ENCODE measurements at places on chromosomes 7 and 10. TPM values are rescaled to one million over a fixed set of nuclear protein-coding genes. Genes with fewer than 3 reads are reported as not detected.

Gene PDK4
- total RNA-seq = 0.36 TPM

Gene CHRM2
- total RNA-seq = 1.2 TPM

Gene ENO4
- total RNA-seq = 0.29 TPM

Gene AASS
- total RNA-seq = 26.4 TPM

Gene LFNG
- 21.0 TPM for total RNA-seq

Gene CPA4
- total RNA-seq = 28.2 TPM

Gene LAMB4
- total RNA-seq = 0.36 TPM

Gene PTN
- total RNA-seq = 33.3 TPM

Gene PPP3CB
- total RNA-seq = 40.1 TPM

Gene CYP3A7
- not detected for total RNA-seq

GRCh38 chr10:112546474-112546873, 99.5 kb downstream of the VTI1A start:
- no peaks in the 10 kb centered on the region for H3K4me1 ChIP-seq
- no peak overlapping the region for H3K27ac ChIP-seq
- no peaks in the 10 kb centered on the region for H3K27me3 ChIP-seq
- DNase-seq = no peak
- H3K4me3 ChIP-seq = no peak overlapping the region
- no peaks in the 10 kb centered on the region for H3K36me3 ChIP-seq

- no peak overlapping the region for H3K4me3 ChIP-seq
- no peaks in the 10 kb centered on the region for H3K36me3 ChIP-seq
- H3K27me3 ChIP-seq = no peaks in the 10 kb centered on the region
- H3K27ac ChIP-seq = no peak overlapping the region
Measured at GRCh38 chr10:31725436-31725835, 203.2 kb downstream of the ARHGAP12 start.

GRCh38 chr10:71268758-71269157, 50.3 kb upstream of the SLC29A3 start:
- H3K4me3 ChIP-seq = no peak overlapping the region
- peaks cover 44% of the 10 kb centered on the region for H3K4me1 ChIP-seq
- peak; percentile 51 for DNase-seq
- no peaks in the 10 kb centered on the region for H3K27me3 ChIP-seq
- peak overlapping the region; percentile 17 for H3K27ac ChIP-seq
- H3K36me3 ChIP-seq = no peaks in the 10 kb centered on the region

DNA sequence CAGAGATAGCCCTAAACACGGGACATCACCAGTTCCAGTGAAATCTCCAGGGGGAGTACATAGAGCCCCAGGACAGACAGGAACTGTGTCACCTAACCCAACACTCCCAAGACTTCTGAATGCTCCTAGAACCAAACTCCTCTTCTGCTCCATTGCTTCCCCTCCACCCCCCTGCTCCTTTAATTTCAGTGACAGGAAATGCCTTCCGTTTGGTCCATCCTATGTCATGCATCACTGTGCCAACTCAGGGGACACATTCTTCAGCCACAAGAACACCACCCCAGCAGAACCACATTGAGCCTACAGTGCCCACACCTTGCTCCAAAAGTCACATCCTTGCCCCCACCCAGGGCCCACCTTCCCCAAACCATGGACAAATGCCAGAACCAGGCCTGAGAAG, 100.5 kb downstream of the KCNMA1 start:
- no peak for DNase-seq
- no peaks in the 10 kb centered on the region for H3K36me3 ChIP-seq
- H3K27me3 ChIP-seq = no peaks in the 10 kb centered on the region
- H3K4me1 ChIP-seq = peaks cover 17% of the 10 kb centered on the region

GRCh38 chr10:115706488-115707076, 566.4 kb downstream of the GFRA1 start:
- H3K36me3 ChIP-seq = no peaks in the 10 kb centered on the region
- no peak overlapping the region for H3K4me3 ChIP-seq
- H3K4me1 ChIP-seq = peaks cover 4% of the 10 kb centered on the region
- no peak for DNase-seq
- peaks cover 2% of the 10 kb centered on the region for H3K27me3 ChIP-seq
- H3K27ac ChIP-seq = no peak overlapping the region

DNA sequence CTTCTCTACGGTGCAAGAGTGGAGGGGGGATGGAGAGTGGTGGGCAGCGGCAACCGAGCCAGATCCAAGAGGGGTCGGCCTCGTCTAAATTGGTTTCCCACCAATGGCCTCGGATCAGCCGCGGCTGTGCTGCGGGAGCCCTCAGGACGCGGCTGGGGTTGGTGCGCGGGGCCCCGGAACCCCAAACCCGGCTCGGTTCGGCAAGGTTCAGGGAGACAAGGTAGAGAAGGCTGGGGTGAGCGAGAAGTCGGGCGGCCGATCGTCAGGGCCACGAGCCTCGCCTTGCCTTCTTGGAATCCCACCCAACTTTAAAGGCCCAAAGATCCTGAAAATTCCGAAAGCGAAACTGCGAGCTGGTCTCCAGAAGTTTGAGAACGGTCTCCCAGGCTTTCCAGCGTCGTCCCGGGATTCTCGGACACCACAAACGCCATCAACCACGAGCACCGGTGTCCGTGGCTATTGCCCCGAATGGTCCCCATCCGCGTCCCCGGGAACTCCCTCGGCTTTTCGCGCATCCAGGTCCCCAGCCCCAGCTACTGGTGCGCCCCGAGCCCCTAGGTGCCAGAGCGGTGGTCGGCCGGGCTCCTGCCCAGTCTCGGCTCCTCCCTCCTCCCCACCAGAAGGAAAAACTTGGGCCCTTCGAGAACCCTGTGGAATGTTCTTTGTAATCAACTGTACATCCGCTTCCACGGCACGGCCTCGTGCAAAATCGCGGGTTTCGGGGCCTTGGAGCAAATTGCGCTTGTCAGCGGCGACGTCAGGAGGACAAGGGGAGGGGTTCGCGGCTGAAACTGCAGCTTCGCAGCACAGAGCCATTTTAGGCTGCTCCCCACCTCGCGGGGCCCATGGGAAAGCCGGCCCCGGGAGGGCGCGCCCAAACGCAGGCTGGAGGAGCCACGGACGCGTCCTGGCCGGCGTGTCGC, 3.2 kb downstream of the SFMBT2 start:
- H3K4me1 ChIP-seq = no peaks in the 10 kb centered on the region
- peaks cover 35% of the 10 kb centered on the region for H3K27me3 ChIP-seq
- H3K4me3 ChIP-seq = no peak overlapping the region
- no peak for DNase-seq
- no peak overlapping the region for H3K27ac ChIP-seq

DNA sequence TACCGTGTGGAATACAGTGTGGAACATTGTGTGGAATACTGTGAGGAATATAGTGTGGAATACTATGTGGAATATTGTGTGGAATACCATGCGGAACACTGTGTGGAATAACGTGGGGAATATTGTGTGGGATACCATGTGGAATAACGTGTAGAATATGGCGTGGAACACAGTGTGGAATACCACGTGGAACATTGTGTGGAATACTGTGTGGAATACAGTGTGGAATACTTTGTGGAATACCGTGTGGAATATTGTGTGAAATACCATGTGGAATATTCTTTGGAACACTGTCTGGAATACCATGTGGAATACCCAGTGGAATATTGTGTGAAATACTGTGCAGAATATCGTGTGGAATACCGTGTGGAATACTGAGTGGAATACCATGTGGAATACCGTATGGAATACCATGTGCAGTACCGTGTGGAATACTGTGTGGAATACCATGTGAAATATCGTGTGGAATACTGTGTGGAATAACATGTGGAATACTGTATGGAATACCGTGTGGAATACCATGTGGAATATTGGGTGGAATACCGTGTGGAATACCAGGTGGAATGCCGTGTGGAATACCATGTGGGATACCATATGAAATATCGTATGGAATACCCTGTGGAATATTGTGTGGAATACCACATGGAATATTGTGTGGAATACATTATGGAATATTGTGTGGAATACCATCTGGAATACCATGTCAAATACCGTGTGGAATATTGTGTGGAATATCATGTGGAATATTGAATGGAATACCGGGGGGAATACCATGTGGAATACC, 133.1 kb upstream of the CHST15 start:
- no peak overlapping the region for H3K27ac ChIP-seq
- H3K4me3 ChIP-seq = no peak overlapping the region
- no peaks in the 10 kb centered on the region for H3K36me3 ChIP-seq
- DNase-seq = no peak
- H3K27me3 ChIP-seq = no peaks in the 10 kb centered on the region
- peaks cover 17% of the 10 kb centered on the region for H3K4me1 ChIP-seq

- no peak overlapping the region for H3K4me3 ChIP-seq
- no peak overlapping the region for H3K27ac ChIP-seq
- no peaks in the 10 kb centered on the region for H3K27me3 ChIP-seq
- no peaks in the 10 kb centered on the region for H3K4me1 ChIP-seq
- DNase-seq = no peak
- H3K36me3 ChIP-seq = peaks cover 4% of the 10 kb centered on the region
Measured at GRCh38 chr7:47351233-47352154, 230.4 kb downstream of the TNS3 start.

GRCh38 chr10:59879363-59879913, 26.9 kb downstream of the CCDC6 start:
- H3K27ac ChIP-seq = no peak overlapping the region
- H3K4me3 ChIP-seq = no peak overlapping the region
- no peak for DNase-seq
- no peaks in the 10 kb centered on the region for H3K36me3 ChIP-seq

GRCh38 chr7:20795361-20795760, 8.7 kb upstream of the SP8 start:
- H3K27me3 ChIP-seq = peaks cover 84% of the 10 kb centered on the region
- H3K36me3 ChIP-seq = no peaks in the 10 kb centered on the region
- no peak for DNase-seq
- no peak overlapping the region for H3K4me3 ChIP-seq
- H3K4me1 ChIP-seq = peaks cover 5% of the 10 kb centered on the region

DNA sequence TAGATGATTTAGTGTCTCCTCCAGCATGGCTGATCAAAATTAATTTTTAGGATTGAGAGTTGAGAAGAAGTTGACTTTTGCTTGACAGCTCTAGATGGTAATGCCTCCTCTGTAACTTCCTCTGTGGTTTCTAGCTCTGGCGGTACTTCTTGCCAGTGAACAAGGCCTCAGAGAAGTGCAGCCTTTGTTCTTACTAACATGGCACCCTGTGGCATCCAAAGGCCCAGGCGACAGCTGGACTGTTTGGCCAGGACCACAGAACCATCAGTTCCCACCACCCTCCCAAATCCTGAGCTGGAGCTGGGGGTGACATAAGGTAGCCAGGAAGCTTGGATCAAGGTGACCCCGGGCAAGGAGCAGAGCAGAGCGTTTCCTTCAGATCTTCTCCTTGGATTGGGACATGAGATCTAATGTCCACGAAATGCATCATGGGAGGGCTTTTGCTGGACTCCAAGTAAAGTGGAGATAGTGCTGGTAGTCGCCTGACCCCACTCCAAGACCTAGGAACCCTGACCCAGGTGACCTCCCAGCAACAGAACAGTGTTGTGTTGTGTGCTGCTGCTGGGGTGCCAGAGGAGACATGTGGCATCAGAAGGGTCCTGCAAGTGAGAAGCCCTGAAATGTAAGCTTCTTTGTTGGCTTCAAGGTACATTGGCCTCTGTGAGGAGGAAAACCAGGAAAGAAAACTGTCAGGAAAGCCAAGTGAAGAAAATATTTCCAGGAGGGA, 41.8 kb downstream of the APBB1IP start:
- H3K27ac ChIP-seq = no peak overlapping the region
- H3K4me3 ChIP-seq = no peak overlapping the region
- no peak for DNase-seq
- H3K36me3 ChIP-seq = no peaks in the 10 kb centered on the region
- H3K4me1 ChIP-seq = peaks cover 3% of the 10 kb centered on the region
- no peaks in the 10 kb centered on the region for H3K27me3 ChIP-seq

GRCh38 chr7:27723085-27723484, 16.9 kb upstream of the TAX1BP1 start:
- DNase-seq = no peak
- no peaks in the 10 kb centered on the region for H3K4me1 ChIP-seq
- no peak overlapping the region for H3K27ac ChIP-seq
- H3K27me3 ChIP-seq = no peaks in the 10 kb centered on the region
- H3K4me3 ChIP-seq = no peak overlapping the region

GRCh38 chr10:132738454-132739224, 47.3 kb downstream of the NKX6-2 start:
- H3K36me3 ChIP-seq = no peaks in the 10 kb centered on the region
- H3K4me1 ChIP-seq = peaks cover 2% of the 10 kb centered on the region
- DNase-seq = no peak

DNA sequence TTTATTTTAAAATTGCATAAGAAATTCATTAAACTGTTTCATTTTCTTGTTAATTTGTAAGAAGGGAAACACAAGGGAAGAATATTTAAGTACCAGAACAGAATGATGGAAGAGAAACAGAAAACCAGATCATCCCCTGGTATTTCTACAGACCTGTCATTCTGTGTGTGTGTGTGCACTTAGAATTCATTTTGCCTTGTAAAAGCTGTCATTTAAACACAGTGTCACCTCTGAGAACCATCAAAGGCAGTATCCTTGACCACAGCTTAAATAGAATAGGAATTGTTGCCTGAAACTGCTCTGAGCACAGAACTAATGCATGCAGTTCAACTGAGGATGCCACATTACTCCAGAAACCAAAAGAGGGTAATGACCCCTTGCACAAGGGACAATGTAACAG, 6.8 kb upstream of the CRPPA start:
- no peaks in the 10 kb centered on the region for H3K27me3 ChIP-seq
- no peak overlapping the region for H3K27ac ChIP-seq
- DNase-seq = no peak
- no peaks in the 10 kb centered on the region for H3K36me3 ChIP-seq
- H3K4me1 ChIP-seq = peaks cover 21% of the 10 kb centered on the region

DNA sequence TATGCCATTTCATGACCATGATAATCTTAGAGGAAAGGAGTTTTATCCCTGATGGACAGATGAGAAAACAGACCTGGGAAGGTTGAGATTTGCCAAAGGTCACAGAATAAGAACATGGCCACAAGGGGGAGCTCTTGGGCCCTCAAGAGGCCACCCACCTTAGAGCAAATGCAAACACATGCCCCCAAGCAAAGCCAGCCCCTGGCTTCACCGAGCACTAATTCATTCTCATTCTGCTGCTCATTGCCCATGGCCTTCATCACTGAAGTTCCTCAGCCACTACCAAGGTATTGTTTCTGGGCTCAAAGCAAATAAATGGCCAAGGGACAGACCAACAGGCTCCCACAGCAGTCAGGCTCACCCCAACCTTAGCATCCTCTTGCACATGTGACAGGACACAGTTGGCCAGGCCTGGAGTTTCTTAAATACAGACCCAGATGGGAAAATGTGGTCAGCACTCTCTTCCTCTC, 44.2 kb downstream of the PDLIM1 start:
- H3K27me3 ChIP-seq = no peaks in the 10 kb centered on the region
- H3K36me3 ChIP-seq = peaks cover 14% of the 10 kb centered on the region
- DNase-seq = peak; percentile 81
- H3K4me1 ChIP-seq = peaks cover 22% of the 10 kb centered on the region
- H3K4me3 ChIP-seq = no peak overlapping the region

GRCh38 chr10:61986382-61986781, 84.9 kb downstream of the ARID5B start:
- no peaks in the 10 kb centered on the region for H3K36me3 ChIP-seq
- H3K4me1 ChIP-seq = no peaks in the 10 kb centered on the region
- no peak overlapping the region for H3K4me3 ChIP-seq
- no peak overlapping the region for H3K27ac ChIP-seq
- DNase-seq = no peak

- DNase-seq = no peak
- H3K4me1 ChIP-seq = no peaks in the 10 kb centered on the region
- H3K36me3 ChIP-seq = no peaks in the 10 kb centered on the region
- H3K27ac ChIP-seq = no peak overlapping the region
Measured at GRCh38 chr7:118111347-118111746, 72.6 kb upstream of the LSM8 start.

- no peak overlapping the region for H3K27ac ChIP-seq
- no peaks in the 10 kb centered on the region for H3K27me3 ChIP-seq
- peaks cover 8% of the 10 kb centered on the region for H3K36me3 ChIP-seq
- peaks cover 4% of the 10 kb centered on the region for H3K4me1 ChIP-seq
- H3K4me3 ChIP-seq = no peak overlapping the region
Measured at GRCh38 chr7:123679614-123680013, 23.9 kb downstream of the LMOD2 start.
